Fibroblast of upper back skin (primary cell): ENCODE measurements at places on chromosomes 1 and 21.
A peak's percentile ranks its signal among the peaks of the same experiment; 100 is the strongest.

GRCh38 chr21:14734191-14734590 is 188.1 kb upstream of the SAMSN1 start:
- DNase-seq, result no peak

GRCh38 chr1:42130061-42130660 is 23.0 kb upstream of the GUCA2B start:
- no peak for DNase-seq

DNA sequence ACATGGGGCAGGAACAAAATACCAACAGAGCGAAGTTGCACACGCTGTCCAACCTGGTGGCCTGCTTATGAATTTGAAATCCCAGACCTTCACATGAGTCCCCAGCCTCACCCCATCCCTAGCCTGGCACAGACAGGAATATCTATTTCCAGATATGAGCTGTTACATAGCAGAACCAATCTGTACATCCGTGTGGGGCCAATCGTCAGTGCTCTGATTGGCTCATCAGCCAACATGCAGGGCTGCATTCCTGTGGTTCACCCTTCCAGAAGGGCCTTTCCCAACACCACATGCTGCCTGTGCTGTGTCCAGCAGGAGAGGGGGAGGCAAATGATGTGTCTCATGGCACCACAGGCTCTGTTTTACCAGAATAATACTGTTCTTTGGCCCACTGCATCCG is 31.3 kb downstream of the CCN1 start:
- peak; percentile 100 for DNase-seq

GRCh38 chr1:208208132-208208487 is 36.1 kb downstream of the PLXNA2 start:
- DNase-seq, result no peak

DNA sequence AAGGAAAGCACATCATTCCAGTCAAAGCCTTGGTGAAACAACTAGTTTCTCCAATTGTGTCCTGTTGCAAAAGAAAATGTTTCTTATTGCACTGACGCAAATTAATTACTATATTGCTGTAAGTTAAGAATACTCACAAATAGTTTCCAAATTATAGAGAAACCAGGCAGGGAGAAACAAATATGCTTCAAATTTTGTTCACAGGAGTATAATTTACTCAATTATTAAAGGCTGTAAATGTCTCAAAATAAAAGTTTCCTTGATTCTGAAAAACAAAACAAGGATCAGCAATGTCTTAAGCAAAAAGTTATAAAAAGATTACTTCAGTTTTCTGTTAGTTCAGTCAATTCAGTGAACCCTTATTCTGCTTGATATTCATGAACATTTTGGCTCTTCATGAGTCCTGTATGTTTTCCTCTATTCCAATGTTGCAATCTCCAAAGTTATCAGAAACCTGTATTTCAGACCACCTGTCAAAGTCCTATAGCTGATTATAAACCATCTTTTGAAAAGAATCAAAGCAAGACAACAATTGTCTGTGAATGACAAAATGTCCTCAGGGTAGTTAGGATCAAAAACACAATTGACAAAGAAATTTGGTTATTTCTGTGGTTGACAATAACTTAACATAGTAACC is 11.7 kb upstream of the SYPL2 start:
- DNase-seq, result no peak

GRCh38 chr1:89022167-89022959 is at the start of gene GBP3:
Gene GBP3 (minus strand): TSS chr1:89022866. CDS start chr1:89020721, 2,145 bp downstream.
- DNase-seq, result peak; percentile 63

DNA sequence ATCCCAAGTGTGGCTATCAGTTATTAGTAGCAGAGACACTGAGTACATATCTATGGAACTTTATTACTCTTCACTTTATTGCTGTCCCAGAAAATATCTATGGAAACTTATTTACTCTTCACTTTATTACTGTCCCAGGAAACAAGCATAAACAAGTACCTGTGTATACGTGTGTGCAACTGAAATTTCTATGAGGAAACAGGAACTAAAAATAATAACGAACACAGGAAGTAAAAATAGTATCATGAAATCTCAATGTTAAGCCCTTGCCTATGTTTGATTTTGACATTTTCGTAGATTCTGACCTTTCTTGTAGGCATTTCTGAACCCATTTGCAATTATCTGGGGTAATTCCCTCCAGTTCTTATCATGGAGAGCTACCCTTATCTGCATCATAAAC is 64.9 kb upstream of the KRTAP19-8 start:
- no peak for DNase-seq

- peak; percentile 3 for DNase-seq
Observed at GRCh38 chr1:242745079-242745478, 220.6 kb upstream of the PLD5 start.

- DNase-seq, result peak; percentile 1
Observed at GRCh38 chr1:102640872-102641271, 467.4 kb downstream of the COL11A1 start.

GRCh38 chr1:225447650-225448089 is 19.8 kb upstream of the LBR start:
- DNase-seq, result no peak

DNA sequence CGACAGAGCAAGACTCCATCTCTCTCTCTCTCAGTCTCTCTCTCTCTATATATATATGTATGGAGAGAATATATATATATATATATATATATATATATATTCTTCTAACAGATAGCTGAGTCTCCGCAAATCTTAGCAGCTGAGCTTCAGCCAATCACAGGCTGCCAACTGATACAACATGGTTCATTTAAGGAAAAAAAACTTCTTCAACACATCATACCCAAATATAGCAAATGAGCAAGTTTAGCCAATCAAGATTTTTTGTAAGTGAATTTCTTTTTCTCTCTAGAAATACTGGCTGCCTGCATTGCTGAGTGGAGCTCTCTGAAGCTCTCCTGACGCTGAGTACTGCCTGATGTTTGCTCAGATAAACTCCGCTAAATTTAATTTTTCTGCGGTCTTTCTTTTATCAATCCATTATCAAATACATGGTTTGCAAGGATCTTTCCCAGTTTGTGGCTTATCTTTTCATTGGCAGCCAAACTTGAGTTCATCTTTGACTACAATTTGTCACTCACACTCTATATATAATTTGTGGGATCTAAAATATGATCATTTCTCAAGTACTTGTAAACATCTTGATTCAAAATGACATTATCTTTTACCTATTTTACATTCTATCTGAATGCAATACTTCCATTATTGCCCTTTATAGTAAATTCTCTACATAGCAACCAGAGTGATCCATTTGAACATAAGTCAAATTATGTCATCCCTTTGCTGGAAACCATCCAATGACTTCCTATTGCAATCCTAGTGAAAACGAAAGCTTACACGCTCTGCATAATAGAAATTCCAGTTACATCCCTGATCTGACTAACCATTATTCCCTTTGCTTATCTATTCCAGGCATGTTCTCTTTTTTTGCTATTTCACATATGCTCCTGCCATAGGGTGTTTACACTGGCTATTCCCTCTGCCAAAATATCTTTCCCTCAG is 2131.7 kb downstream of the MRPL39 start:
- DNase-seq, result peak; percentile 5

GRCh38 chr1:210467440-210468043 is 138.8 kb downstream of the HHAT start:
- peak; percentile 70 for DNase-seq

DNA sequence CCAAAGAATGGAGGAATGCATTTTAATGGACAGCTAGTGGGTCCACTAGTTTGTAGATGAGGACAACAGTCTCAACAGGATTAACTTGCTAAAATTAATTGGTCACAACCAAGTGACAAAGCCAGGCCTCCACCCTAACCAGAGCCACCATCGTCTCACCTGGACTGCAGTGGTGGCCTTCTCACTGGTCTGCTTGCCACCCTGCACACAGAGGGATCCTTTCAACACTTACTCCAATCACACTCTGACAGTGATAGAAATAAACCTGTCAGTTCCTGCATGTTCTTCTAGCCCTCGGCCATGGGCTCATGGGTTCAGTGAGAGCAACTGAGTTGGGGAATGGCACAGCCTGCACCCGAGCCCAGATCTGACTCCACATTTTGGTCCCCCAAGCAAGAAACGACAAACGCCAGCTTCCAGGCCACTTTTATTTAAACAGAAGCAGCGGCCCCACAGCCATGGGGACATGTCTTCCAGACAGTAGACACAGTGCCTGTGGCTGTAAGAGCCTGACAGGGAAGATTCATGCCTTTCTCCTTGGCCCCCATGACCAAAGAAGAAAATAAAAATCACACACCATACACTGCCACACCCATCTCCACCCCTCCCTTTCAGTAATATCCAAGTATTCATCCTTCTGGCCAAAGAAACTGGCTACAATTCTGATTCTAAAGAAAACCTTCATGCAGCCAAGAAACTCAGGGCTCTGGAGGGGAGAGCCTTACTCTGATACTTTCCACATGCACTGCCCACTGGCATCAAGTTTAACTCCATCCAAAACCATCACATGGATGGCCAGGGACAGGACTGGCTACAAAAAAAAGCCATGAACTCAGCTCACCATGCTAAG is 37.6 kb downstream of the DHCR24 start:
- no peak for DNase-seq

DNA sequence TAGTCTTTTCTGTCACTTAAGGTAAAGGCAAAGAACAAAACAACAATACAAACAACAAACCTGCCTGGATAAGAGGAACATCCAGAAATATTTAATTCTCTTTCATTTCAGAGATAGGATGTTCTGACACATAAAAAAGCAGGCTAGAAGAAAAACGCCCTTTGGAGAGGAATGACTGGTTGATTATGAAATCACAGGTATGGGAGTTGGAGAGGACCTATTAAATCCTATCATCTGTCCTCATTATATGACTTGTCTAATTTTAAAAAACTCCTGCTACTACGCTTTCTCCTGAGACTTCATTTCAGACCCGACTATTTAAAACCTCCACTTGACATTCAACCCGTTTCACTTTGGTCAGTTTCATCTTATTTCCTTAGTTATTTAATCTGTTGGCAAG is 54.1 kb downstream of the TMPRSS15 start:
- DNase-seq, result no peak

DNA sequence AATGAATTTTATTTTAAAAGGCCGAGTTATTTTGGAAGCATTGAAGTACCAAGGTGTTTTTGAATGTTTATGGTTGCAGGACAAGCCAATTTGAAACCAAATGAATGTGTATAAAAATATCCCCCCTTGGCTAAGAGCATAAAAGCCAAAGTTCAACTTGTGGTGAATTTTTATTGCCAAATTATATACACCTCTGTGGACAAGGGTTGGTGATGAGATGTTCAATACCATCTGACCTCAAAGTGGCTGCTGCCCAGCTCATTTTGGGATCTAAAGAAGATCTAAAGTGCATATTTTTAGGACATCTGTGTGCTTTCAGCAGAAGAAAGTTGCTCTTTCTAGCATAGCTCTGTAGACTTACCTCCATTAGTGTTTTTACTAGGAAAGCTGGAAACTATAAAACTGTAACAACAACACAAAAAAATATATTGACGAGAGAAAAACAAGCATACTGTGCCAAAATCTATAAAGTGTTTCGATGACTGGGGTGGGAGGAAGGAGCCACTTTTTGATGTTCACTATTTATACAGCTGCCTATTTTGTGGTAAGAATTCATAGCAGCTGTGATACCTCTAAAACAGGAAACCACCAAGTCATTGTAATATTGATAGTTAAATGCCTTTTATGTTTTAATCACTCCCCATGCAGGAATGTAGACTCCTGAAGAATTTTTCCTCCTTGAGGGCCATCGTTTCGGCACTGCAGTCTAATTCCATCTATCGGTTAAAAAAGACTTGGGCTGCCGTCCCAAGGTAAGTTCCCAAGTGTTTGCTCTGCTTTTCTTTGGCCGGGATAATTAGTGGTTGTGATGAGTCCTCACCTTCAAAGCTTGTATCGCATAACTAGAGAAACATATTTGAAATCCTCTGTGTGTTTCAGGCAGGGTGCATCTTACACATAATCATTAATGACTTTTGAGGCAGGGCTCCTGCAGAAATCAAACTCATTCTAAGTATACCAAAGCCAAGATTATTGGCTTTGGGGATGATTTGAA is 83.2 kb downstream of the RGL1 start:
- peak; percentile 60 for DNase-seq

GRCh38 chr1:202656057-202656456 is 54.2 kb downstream of the SYT2 start:
- DNase-seq, result no peak

DNA sequence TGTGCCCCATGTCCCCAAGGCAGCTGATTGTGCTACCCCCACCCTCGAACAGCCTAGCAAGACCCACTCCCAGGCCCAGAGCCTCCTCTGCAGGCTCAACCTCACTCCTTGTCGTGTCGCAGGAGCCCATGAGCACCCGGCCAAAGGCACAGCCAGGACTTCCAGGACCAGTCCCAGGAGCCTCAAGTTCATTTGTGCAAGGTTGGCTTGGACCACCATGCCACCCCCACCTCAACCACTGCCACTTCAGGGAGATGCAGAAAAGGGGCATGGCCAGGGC is 54.4 kb upstream of the KRTAP11-1 start:
- DNase-seq, result no peak

- peak; percentile 60 for DNase-seq
Observed at GRCh38 chr1:101603726-101604125, 366.9 kb downstream of the S1PR1 start.

DNA sequence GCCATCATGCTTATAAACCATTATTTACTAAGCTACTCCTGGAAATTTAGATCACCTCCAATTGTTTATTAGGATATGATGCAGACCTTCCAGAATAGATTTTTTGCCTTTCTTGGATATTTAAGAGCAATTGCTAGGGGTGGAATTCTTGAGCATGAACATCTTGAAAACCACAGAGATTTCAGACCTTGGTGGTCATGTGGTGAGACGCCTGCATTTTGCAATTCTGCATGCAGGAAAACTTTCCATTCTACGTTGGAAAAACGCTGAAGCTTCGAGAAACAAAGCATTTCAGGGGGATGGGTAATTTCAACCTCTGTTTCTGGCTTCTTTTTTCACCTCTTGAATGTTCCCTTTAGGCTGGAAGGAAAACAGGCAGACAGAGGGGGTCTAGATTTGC is 596.3 kb downstream of the KIF26B start:
- DNase-seq, result peak; percentile 96

GRCh38 chr1:233647073-233647472 is 33.2 kb downstream of the KCNK1 start:
- peak; percentile 79 for DNase-seq

DNA sequence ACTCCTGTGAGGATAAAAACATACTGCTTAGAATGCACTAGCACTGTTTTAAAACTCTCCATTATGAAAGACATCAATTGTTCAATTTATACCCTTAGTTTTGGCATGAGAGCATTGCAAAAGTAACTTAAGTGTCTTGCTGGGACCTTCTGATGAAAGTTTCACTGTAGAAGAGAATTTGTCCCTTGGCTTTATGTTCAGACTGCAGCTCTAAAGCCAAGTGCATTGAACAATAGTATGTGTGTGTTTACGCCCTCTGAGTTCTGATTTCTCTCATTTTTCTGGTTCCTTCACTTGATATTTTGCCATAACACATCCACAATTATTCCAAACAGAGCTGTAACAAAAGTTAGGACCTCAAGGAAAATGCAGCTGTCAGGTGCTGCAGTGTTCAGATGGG is 474.6 kb downstream of the DISC1 start:
- no peak for DNase-seq

DNA sequence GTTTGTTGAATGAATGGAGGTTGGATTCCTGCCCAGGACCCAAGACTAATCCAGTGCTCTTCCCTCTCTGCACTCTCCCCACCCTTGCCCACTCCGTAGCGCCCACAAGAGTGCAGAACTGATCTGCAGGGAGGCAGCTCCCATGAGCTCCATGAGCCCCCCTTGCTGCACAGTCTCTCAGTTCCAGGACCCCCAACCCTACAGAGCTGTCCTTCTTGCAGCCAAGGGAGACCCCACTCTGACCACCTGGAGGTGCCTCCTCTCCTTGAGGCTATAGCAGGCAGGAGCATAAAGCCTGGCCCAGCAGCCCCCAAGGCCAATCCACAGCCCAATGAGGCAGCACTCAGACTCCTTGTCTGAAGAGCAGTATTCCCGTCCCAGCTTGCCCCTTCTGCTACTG is 209.2 kb upstream of the ZC3H12A start:
- DNase-seq, result no peak
